ENCODE measurements at places on chromosomes 1 and 21.
A peak's percentile ranks its signal among the peaks of the same experiment; 100 is the strongest.

GRCh38 chr1:59695252-59695651, 119.5 kb upstream of the HOOK1 start:
- DNase-seq, result no peak

DNA sequence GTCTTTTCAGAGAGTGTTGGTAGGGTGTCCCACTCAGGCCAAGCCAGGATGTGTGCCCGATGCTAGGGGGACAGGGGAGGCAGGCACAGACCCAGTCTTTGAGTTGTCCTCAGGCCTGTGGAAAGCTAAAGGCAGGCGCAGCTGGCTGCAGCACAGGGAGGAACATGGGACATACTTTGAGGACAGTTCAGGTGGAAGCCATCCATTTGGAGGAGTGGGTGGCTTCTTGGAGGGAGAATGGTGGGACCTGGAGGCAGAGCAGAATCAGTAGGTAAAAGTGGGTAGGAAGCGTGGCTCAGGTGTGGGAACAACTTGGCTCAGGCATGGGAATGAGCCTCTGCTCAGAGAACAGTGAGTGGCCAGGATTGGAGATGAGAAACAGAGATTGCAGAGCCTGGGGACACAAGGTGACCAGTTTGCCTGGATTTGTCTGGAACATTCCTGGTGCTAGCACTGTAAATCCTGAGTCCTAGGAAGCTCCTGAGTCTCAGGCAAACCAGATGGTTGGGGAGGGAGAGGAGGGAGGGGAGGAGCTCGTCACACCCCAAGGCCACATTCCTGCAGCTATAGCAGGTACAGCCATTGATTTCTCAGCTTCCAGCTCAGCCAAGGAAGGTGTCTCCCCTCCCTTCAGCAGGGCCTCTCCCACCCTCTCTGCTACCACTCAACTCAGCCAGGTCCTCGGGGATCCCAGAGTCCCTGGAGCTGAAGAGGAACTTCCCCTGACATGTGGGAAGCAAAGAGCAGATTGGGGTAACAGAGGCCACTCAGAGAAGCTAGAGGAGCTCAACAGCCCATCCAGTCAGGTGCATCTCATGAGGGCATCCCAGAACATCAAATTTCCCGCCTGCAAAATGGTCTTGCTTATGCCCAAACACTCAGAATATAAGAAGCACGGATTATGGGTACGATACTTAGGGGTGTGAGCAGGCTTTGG, 65.2 kb upstream of the TINAGL1 start:
- DNase-seq, result no peak

DNA sequence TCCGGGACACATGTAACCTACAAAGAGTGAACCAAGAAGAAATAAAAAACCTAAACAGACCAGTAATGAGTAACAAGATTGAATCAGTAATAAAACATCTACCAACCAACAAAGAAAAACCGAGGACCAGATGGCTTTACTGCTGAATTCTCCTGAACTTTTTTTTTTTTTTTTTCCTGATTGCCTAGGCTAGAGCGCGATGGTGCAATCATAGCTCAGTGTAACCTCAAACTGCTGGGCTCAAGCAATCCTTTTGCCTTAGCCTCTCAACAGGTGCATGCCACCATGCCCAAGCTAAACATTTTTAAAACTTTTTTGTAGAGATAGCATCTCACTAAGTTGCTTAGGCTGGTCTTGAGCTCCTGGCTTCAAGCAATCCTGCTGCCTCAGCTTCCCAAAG, 11.2 kb upstream of the FGGY start:
- DNase-seq, result no peak

DNA sequence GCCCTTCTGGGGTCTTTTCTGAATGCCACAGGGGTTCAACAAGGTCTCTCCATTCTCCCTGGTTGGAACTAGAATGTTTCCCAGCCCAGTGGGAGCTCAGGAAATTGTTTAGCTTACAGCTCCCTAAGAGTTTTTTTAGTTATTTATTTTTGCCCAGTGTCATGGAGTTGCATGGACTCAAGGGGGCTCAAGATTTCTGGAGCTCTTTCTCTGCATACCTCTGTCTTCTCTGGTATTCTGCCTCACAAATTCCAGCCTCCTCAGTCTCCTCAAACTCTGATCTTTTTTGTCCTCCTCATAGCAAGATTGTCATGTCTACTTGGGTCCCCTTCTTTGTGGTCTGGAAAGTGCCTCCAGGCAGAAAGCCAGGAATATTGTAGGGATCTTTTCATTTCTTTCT, 15.9 kb upstream of the PPP2R5A start:
- DNase-seq, result no peak

DNA sequence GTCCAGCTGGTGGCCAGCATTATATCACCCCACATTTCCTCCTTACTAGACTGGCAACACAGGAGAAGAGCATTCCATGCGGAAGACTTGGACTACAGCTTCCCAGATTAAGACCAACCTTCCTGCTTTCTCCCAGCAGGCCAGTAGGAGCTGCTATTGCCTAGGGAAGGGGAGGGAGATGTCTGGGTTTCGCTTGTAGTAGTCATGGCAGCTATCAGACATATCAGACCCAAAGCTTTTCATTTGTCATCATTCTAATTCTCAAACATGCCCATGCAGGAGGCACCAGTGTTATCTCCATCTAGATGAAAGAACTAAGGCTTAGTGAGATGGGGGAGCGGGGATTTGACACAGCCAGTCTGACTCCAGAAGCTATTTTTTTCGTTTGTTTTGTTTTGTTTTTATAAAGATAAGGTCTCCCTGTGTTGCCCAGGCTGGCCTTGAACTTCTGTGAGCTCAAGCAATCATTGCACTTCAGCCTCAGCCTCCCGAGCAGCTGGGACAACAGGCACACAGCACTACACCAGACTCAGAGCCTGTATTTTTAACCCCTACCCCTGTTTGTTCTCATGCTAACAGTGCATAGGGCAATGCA, 4.5 kb downstream of the PLA2G2A start:
- DNase-seq, result peak; percentile 30

- no peak for DNase-seq
Measured at GRCh38 chr1:210477328-210477924, 148.7 kb downstream of the HHAT start.

DNA sequence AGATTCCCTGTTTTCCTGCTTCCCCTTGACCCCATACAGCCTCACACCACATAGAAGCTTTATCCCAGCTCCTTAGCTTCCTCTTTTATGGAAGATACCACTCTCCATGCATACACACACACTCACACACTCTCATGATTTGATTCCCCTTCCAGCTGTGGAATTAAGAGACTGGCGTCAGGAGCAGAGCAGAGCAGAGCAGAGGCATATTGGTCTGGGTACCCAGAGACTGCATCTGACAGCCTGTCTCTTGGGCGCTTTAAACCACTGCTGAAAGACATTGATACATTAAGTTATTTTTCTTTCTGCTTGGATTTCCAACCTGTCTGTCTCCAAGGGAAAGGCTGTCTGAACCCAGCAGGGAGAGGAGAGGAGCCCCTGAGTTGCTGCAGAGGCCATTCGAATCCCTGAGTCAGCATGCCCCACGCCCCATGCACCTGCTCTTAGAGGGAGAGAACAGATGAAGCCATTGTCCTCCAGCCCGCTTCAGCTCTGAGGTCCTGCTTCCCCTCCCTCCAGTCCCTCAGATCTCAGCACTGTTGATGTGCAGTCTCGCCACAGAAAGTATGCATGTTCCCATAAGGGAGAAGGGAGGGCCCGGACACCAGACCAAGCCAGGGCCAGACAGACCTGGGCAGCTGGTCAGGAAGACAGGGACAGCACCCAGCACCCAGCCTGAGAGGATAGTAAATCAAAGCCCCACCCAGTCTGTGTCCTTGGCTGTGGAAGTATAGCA, 66.7 kb upstream of the GJB5 start:
- DNase-seq, result no peak

GRCh38 chr1:78070210-78070609, 24.4 kb downstream of the GIPC2 start:
- DNase-seq, result no peak

- DNase-seq, result no peak
Measured at GRCh38 chr1:15309687-15310086, 62.7 kb downstream of the FHAD1 start.

DNA sequence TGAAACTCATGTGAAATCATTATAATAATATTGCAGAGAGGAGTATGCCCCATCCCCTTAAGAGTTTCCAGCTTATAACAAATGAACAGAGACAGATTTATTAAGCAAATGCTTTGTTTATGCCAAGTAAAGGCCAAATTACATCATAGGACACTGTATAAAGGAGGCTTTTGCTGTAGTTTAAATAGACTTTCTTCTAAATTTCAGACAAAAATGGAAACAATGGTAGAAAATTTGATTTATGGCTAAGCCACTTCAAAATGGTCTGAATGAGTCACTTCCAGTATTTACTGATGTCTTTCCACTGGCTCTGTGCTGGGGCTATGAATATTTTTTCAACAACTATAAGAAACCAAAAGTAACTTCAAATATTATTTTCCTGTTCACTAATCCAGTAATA, 81.1 kb upstream of the ST6GALNAC5 start:
- peak; percentile 3 for DNase-seq

- DNase-seq, result no peak
Measured at GRCh38 chr21:26952374-26953066, 14.4 kb downstream of the ADAMTS5 start.

DNA sequence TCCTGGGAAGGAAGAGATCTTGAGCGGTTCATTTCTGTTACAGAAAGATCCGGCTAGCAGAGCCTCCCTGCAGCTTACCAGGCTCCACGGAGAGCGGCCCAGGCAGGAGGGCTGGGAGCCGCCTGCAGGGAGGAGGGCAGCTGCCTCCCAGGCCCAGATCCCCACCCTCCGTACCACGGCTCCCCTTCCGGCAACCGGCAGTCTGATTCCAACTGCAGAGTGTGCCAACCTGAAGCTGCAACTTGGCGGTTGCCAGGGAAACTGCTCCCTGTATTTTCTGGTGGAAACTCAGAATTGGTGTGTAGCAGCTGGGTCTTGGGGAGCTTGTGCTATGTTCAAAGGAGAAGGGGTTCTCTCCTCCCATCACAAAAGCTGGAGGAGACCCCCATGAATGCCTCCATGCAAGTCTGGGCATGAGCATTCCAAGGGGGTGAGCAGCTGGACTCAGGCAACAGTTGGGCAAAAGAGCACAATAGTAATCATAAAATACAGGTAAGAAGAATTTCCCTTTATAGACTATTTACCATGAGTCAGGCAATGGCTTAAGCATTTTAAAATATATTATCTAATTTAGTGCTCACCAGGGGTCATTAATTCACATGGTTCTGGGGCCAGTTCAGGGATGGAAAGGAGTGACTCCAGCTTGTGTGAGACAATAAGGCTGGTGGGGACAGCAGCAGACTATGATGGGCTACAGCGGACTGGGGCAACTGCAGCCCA, 46.1 kb upstream of the KAZN start:
- no peak for DNase-seq

- DNase-seq, result no peak
Measured at GRCh38 chr1:118563981-118564951, 379.2 kb upstream of the SPAG17 start.

DNA sequence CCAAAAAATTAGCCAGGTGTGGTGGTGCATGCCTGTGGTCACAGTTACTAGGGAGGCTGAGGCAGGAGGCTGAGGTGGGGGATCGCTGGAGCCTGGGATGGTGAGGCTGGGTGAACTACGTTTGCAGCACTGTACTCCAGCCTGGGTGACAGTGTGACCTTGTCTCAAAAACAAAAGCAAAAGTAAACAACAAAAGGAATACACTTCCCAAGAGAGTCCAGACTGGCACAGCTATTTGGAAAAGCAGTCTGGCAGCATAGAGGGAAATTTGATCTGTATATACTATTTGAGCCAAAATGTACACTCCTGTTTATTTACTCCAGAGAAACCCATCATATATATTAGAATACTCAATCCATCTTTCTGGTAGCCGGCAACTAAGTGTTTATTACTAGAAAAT, 107.0 kb upstream of the HMCN1 start:
- no peak for DNase-seq

GRCh38 chr1:205948039-205948438, 4.8 kb upstream of the SLC26A9 start:
- DNase-seq, result peak; percentile 17

DNA sequence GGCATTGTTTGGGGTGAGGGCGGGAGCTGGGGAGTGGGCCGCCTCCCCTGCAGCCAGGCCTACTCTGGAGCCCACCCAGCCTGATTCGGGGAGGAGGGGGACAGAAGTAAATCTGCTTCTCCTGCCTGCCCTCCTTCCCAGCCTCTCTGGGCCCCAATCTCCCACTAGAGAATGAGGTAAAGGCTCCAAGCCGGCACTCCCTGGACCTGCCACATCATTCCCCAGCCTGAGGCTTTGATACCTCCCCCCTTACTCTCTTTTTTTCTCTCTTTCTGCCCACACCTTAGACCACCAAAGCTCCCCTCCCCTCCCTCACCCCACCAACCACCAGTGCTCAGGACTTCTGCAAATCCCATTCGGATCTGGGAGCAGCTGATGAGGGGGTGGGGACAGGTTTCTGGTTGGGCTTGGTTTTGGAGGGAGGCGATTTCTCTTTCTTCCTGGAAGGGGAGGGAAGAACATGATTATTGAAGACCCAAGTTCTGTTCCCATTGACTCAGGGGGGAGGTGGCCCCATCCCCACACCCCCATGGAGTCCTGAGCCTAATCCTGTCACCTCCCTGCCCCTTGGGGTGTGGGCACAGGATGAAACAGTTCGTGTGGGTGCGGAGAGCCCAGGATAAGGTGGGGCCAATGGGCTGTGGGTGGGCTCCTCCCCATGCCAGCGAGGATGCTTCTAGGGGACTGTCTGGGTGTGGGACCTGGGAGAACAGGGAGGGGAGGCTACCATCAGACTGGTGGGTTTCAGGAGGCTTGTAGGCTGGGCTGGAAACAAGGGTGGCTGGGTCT, 1.3 kb downstream of the MAP7D1 start:
- peak; percentile 25 for DNase-seq

DNA sequence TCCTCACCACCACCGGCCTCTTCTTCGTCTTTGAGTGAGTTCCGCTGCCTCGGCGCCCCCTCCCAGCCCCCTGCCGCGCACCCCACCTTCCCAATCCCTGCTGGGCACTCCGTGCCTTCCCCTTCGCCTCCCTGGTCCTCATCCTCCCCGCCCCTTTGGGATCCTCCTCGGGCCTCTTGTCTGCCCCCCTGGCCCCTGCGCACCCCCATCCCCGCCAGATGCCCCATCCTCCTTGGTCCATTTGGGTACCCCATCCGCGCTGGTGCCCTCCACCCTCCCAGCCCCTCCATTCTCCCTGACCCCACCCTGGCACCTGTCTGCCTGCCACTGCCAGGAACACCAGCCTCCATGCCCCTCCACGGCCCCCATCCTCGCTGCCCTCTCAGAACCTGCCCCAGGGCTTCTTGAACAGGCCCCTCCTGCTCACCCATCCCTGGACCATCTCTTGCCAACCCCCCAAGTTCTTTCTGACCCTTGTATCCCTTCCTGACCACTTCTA, 667 bp downstream of the ZDHHC18 start:
- no peak for DNase-seq

GRCh38 chr1:245121523-245121922, 33.3 kb upstream of the KIF26B start:
- DNase-seq, result no peak

- no peak for DNase-seq
Measured at GRCh38 chr1:8590721-8591351, 226.6 kb downstream of the RERE start.

GRCh38 chr1:185368313-185368855, 51.3 kb upstream of the IVNS1ABP start:
- DNase-seq, result no peak

Measured in common myeloid progenitor, CD34-positive (primary cell).